ENCODE measurements at places on chromosomes 7 and 10. TPM values are rescaled to one million over a fixed set of nuclear protein-coding genes. Genes with fewer than 3 reads are reported as not detected.

The ADRB1 gene
- not detected for total RNA-seq

The ADARB2 gene
- 0.11 TPM for total RNA-seq

The MEOX2 gene
- not detected for total RNA-seq

The TUBB8 gene
- total RNA-seq: not detected

The AKR1C8 gene
- total RNA-seq: not detected

The MSMB gene
- not detected for total RNA-seq
